ENCODE measurements at places on chromosomes 1 and 21.

DNA sequence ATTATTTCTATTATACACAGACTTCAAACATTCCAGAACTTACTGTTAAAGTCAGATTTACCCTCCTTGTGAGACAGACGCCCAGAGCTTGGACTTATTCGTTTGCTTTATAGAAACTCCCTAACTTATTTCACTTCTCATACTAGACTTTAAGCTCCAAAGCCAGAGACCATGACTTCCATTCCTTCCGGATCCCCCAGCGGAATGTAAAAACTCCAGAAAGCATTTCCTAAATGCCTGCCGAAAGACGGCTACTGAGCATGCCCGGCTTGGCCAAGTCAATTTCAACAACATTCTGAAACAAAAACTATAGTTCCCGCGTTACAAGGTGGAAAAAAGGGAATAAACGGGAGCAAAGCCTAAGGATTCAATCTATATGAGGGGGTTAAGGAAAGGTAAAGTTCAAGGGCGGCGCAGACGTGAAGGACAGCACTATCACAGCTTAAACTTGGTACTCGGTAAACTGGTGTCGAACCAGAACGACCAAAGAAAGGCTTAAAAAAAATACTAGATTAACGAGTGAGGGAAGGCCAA is 1.1 kb downstream of the USP48 start:
- no peak for DNase-seq

DNA sequence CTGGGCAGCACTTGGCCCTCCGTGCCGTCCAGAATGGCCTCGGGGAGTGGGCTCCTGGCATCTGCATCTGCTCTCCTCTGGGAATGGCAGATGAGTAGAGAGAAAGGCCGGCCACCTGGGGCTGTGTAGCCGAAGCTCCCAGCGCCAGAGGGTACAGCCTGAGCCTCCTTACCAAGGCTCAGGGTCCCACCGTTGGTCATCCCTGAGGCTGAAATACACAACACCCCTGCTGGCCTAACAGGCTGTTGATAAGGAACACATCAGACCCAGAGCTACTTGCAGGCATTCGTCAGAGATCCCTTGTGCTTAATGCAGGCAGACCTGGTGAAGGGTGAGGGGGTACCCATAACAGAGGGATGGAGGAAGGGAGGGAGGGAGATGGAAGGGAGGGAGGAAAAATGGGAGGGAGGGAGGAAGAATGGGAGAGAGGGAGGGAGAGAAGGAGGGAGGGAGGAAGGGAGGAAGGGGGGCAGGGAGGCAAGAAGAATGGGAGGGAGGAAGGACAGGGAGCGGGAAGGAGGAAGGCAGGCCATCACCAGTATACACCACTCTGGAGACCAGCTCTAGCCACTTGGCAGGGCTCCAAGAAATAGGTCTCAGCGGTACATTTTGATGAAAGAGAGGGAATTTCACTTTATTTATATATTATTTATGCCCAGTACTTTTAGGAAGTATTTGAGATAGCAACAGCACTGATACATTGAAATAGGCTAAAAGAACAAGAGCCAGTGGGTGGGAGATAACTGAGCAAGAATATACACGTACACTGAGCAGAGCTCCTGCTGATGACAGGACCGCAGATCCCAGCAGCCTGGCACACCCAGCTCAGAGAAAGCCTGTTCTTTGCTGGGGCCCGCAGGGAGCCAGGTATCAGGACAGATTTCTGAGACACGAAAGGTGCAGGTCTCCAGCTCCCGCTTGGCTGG is 315.0 kb upstream of the VAMP3 start:
- no peak for DNase-seq

DNA sequence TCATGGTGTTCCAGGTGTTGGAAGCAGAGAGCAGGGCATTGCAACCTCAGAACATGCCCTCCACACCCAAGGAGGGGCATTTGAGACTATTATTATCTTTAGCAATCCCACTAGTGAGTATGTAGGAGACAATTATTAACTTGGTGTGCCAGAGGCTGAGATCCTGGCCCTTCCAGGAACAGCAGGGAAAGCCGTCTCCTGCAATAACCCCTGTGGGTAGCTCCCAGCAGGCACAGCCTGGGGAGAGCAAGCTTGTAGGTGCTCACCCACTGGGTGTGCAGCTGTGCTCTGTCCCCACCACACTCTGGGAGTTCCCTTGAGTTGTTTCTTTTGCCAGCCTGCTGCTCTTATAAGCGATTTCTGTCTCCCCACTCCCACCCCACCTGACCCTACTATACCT is 10.3 kb downstream of the CFAP107 start:
- DNase-seq: no peak

DNA sequence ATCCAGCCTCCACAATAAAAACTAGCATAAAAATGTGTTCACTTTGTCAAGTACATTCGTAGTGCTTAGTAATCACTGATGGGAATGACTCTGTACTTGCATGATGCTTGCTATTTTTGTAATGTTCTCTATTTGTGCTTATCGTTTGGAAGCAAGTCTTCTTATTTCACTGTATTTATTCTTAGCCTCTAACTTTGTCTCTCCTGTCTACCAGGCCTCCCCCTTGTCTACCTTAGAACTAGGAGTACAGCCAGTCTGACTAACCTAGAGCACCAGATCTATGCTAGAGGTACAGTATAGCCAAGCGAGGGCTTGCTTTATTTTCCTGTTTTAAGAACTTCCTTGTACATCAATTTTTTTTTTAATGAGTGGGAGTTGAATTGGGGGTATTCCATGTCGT is 108.2 kb downstream of the VPS13D start:
- no peak for DNase-seq

DNA sequence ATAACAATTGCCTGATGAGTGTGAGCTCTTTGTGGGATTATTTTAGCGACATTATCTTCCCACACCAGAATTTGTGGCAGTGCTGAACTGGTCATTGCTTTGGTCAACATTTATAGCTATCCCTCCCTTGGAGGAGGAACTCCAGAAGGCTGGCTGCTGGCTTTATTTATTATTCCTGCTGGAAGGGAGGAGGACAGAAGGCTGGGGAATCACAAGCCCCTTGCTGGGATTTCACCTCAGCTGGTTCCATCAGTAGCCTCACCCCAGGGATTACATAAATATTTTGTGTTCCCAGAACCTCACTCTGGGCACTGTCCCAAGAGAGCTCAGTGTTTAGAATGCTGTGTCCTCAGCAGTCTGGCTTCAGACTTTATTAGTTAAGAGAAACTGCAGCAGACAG is 102.8 kb upstream of the C1orf21 start:
- DNase-seq: no peak

- DNase-seq: no peak
Measured at GRCh38 chr1:94067196-94067595, 53.8 kb downstream of the ABCA4 start.

GRCh38 chr1:183100361-183100974 is 77.2 kb downstream of the LAMC1 start:
- no peak for DNase-seq

- DNase-seq: no peak
Measured at GRCh38 chr1:154081386-154082126, 73.3 kb downstream of the NUP210L start.

DNA sequence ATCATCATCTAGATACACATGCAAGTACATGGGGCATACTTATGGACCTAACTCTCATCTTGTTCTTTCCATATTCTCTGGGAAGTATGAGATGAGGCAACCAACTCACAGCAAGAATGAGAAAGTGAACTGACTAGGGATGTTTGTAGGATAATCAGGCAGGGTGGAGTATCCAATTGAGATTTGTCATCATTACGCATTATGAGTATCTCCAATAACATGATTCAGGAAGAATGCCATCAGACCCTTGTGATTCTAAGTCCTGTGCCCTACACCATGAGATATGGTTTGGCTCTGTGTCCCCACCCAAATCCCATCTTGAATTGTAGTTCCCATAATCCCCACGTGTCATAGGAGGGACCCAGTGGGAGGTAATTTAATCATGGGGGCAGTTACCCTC is 154.0 kb downstream of the SLC30A10 start:
- DNase-seq: no peak

- no peak for DNase-seq
Measured at GRCh38 chr21:33870768-33871167, 44.8 kb downstream of the ATP5PO start.

DNA sequence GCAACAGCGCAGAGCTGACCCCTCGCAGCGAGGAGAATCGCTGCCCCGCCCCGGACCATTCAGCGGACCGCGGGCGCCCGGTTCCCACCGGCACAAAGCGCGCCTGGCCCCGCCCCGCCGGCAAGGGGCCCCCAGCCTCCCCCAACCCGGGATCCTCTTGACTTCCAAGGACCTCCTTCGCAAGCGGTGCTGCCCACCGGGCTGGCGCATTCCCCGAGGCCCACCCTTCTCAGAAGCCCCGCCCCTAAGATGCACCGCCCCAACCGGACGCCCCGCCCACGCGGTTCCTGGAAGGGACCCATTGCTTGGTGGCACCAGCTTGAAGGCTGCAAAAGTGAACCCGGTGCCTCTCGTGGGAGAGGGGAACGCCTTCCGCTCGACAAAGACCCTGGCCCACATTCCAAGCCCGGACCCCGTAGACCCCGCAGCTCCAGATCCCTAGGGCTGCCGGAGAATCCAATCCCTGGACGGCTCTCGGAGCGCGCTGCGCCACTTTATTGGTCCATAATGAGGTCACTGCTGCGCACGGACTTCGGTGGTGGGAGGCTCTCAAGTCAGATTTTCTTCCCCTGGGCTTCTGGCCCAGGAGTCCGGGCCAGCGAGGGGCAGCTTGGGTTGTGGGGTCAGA is 2.0 kb downstream of the HES3 start:
- DNase-seq: no peak

GRCh38 chr1:228060458-228061190 is 21.9 kb upstream of the ARF1 start:
- no peak for DNase-seq

GRCh38 chr1:13661539-13661938 is 38.4 kb upstream of the PRDM2 start:
- DNase-seq: no peak

- no peak for DNase-seq
Measured at GRCh38 chr1:30172299-30172694, 551.1 kb downstream of the MATN1 start.

- DNase-seq: no peak
Measured at GRCh38 chr1:100328133-100328532, 24.2 kb upstream of the CDC14A start.

DNA sequence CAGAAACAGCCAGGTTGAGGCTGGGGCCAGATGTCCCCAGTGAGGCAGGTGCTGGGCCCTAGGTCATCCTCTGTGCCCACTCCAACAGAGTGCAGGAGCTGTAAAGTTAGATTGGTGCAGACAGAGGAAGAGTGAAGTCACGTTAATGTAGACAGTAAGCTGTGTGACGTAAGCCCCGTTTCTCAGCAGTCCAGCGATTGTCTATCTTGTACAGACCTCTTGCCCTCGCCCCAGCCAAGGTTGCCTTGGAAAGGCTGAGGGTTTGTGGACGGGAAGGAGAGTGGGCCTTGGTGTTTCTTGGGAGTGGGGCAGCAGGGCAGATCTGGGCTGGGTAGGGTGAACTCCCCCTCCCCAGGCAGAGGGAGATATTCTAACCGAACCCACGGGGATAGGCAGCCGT is 13.5 kb downstream of the FAAH start:
- DNase-seq: no peak

DNA sequence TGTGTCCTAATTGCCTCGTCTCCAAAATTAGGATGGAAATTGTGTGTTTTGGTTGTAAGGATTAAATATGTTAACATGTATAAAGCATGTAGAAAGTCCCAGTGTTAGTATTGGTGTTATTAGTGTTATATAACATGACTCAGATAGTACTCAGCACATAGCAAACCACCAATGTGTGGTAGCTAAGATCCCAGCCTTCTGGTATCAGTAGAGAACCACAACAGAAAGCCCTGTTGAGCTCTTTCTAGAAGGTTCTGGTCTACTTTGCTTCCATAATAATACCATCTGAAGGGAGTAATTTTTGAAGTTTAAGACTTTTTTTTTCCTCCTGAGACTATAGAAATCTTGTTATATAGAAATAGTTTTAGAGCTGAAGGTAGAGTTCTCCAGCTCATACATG is 259.3 kb upstream of the SGIP1 start:
- DNase-seq: no peak

DNA sequence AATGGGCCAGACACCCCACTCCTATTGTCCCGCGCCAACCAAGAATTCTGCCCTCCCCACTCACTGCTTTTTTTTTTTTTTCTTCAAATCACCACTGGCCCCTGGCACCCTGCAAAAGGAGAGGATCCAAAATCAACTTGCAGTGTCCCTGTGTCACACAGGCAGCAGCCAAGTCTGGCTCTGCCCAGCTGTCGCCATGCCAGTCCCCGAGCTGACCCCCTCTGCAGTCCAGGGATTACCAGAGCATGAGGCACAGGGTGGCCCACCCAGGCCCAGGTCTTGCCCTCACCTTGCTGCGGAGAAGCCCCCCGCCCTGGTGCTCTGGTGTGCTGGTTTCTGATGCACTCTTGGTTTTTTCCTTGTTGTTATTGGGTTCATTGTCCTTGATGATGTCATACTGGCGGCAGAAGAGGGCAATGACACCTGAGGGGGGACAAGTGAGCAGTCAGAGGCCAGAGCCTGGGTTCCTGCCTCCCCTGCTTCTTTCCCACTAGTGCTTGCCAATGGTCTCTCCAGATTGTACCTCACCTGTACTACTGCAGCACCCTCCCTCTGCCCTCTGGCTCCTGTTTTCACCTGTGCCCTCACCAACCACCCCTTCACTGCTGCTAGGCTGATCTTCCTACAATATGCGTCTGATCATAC is 6.2 kb downstream of the FNDC5 start:
- no peak for DNase-seq

GRCh38 chr21:25273959-25274358 is 333.3 kb downstream of the MRPL39 start:
- DNase-seq: no peak

- DNase-seq: no peak
Measured at GRCh38 chr1:226985839-226986463, 45.9 kb downstream of the COQ8A start.

GRCh38 chr1:173063171-173063570 is 12.4 kb upstream of the TNFSF18 start:
- no peak for DNase-seq

- DNase-seq: no peak
Measured at GRCh38 chr1:162987866-162988265, 81.3 kb upstream of the RGS4 start.

- DNase-seq: no peak
Measured at GRCh38 chr1:177012342-177012925, 152.1 kb downstream of the ASTN1 start.

GRCh38 chr1:246667773-246668172 is 56.4 kb upstream of the SCCPDH start:
- DNase-seq: no peak

- no peak for DNase-seq
Measured at GRCh38 chr1:29525941-29526340, 289.6 kb downstream of the PTPRU start.

All from stimulated activated CD4-positive, alpha-beta T cell treated with anti-CD3 and anti-CD28 coated beads, Interleukin-15, amount 100 ng/mL, for 1 hour (primary cell).